ENCODE measurements at places on chromosomes 5 and 9.

- no peak for DNase-seq
Observed at GRCh38 chr9:91359734-91360470, 1.8 kb downstream of the AUH start.

- peak; percentile 40 for DNase-seq
Observed at GRCh38 chr5:159878988-159879471, 37.3 kb upstream of the ADRA1B start.

DNA sequence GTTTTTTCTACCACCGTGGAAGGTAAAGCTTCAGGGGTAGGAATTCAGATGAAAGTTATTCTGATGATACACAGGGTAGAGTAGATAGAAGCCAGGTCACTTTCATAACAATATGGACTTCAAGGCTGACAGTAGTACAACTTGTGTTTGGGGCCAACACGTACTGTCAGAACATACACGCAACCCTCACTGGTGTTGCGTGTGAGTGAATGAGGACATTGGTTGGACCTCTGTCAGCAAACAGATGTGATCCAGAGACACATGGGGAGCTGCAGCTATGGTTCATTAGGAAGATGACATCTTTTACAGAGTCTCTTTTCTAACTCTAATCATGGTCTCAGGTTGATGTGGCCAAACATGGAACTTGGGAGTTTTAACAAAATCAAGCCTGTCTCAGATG lies 70.1 kb upstream of the MOCS2 start:
- no peak for DNase-seq

GRCh38 chr5:83404182-83404716 lies 67.3 kb upstream of the VCAN start:
- DNase-seq, result no peak

DNA sequence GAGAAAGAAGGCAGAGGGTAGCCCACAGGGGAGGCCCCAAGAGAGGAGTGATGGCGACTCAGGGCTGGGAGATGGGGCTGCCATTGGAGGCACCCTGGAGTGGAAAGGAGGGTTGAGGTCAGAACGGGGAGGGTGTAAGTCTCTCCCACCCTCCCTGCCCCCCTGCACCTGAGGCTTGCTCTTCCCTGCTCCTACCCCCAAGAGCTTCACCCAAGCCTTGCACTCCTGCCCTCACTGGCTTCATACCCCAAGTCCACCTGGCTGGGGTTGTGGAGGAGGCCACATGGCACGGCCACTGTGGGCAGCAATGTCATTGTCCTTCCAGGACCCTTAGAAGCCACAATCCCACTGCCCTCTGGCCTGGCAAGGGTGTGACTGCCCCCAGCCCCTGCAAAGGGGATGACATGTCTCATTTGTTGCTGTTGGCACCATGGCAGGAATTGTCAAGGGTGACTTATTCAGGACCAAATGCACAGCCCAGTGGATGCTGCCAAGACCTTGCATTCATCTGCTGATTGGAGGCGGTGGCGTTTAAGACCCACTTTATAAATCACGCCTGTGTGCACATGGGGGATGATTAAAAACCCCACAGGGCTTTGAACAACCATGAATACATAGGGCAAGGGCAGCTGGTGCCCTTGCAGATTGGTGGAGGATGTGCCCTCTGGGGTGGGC lies 47.6 kb upstream of the RNU6ATAC start:
- DNase-seq, result no peak

DNA sequence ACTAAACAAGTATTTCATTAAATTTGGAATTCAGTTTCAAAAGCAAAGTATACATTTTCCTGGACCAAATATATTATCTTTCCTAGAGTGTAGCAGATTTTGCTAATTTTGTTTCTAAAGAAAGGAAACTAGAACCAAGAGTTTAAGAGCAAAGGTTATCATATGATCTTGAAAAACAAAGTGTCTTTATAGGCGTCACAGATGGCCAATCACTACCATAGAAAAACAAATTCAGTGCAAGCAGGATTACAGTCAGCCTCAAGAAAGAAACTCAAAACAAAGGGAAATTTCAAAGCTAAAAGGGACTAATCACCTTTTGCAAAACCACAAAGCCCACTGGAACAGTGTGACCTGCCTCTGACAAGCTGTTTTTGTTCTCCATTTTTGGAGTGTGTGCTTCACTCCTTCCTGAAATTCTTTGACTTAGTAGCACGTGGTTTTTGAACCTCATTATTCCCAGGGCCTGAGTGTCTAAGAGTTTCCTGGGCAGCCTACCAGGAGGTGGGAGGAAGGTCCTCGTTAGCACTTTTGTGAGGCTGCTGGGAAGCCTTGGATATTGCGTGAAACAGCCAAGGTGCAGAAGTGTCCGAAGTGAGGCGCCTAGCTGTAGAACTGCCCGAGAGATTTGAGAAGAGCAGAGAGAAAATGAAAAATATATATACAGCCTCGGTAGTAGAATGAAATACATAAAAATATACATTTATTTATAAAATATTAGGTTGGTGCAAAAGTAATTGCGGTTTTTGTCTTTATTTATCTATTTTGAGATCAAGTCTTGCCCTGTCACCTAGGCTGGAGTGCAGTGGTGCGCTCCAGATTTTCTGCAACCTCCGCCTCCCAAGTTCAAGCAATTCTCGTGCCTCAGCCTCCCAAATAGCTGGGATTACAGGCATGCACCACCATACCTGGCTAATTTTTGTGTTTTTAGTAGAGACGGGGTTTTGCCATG lies 246.1 kb downstream of the MARCHF11 start:
- peak; percentile 22 for DNase-seq

DNA sequence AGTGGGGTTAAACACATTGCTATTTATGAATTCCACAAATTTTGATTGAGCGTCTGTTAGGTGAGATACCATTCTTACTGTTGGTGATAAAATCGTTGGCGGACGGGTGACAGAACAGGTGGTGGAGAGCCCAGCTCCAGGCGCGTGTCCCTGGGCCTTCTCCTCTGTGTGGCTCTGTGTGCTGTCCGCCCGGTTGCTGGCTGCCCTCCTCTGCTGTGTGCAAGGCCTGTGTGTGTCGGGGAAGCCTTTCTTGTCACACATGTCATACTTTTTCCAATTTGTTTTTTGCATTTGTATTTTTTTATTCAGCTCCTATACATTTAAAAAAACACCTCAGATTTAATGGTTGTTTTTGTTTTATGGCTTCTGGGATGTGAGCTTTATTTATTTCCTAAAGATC lies 33.9 kb downstream of the TENT4A start:
- DNase-seq, result no peak

DNA sequence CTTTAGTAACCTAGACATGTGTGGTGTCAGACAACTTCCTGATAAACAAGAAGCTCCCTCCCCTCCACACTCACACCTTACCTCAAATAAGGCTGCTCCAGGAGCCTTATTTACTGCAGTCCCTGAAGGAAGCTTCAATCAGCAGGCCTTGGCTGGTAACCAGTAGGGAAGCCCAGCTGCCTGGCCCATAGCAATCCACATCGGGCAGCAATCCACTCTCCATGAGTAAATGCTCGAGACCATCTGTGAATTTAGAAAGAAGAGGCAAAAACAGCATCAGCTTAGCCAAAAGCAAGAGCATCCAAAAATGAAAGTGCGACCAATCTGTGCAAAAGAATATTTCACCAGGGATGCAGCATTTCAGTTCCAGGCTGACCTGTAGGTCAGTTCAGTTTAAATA lies 213.3 kb upstream of the TUSC1 start:
- no peak for DNase-seq

- DNase-seq, result no peak
Observed at GRCh38 chr5:157993201-157993600, 134.3 kb upstream of the CLINT1 start.

GRCh38 chr9:34240006-34240405 lies 61.2 kb downstream of the UBAP1 start:
- DNase-seq, result no peak

DNA sequence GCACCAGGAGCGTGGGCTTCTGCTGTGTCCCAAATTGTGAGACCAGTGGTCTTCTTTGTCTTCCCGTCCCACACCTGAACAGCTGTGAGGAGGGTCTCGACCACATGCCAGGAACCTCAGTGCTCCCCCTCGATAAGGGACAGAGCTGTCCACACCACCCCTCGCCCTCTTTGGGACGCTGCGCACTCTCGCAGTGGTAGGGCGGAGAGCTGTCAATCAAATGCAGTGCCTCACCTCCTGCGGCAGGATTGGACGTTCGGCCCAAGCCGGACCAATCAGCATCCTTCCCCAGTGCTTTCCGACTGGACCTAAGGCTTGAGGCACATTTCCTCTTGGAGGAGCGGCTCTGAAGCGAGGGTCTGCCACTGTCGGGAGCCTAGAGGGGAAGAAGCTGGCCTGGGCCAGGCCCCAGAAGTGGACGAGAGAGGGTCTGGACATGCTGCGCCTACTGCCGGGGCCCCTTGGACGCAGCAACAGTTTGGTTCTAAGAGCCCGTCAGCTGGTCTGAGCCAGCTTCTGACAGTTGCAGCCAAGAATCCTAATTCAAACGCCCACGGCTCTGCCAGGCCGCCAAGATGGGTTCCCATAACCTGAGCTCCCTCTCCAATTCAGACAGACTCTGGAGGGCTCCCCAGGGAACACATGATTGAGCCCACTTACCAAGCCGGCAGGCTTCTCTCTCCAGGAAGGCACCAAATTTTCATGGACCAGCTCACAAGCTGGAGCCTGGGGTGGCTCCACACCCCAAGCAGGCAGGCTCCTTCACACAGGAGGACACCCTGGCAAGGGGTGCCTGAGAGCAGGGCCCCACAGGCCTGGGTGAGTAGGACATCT lies 28.1 kb upstream of the ADAMTS2 start:
- no peak for DNase-seq

GRCh38 chr5:169260896-169261569 lies 39.9 kb downstream of the SLIT3 start:
- DNase-seq, result no peak

- DNase-seq, result no peak
Observed at GRCh38 chr5:116157902-116158301, 73.1 kb downstream of the COMMD10 start.
